Adipocyte (in vitro differentiated cells): ENCODE measurements at places on chromosomes 4 and X.
A peak's percentile ranks its signal among the peaks of the same experiment; 100 is the strongest.

- no peak for DNase-seq
Observed at GRCh38 chr4:107148904-107149303, 112.8 kb upstream of the DKK2 start.

GRCh38 chrX:140971099-140971795, 31.1 kb upstream of the SPANXB1 start:
- peak; percentile 5 for DNase-seq

DNA sequence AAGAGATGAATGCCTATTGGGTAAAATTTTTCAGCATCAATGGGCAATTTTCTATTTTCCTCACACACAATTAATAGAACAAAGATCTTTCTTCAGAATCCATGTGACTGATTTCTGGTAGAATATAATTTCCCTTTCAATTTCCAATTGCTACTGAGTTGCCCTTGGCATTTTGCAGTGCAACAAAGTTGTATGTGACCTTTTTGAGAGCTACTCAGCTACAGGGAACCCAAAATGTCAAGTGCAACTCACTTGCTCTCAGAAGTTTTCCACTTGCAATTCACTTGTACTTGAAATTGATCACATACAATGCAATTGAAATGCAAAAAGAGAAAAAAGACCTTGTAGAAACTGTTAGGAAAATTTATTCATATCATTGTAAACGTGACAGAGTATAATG, 245.5 kb downstream of the BANK1 start:
- DNase-seq = no peak

DNA sequence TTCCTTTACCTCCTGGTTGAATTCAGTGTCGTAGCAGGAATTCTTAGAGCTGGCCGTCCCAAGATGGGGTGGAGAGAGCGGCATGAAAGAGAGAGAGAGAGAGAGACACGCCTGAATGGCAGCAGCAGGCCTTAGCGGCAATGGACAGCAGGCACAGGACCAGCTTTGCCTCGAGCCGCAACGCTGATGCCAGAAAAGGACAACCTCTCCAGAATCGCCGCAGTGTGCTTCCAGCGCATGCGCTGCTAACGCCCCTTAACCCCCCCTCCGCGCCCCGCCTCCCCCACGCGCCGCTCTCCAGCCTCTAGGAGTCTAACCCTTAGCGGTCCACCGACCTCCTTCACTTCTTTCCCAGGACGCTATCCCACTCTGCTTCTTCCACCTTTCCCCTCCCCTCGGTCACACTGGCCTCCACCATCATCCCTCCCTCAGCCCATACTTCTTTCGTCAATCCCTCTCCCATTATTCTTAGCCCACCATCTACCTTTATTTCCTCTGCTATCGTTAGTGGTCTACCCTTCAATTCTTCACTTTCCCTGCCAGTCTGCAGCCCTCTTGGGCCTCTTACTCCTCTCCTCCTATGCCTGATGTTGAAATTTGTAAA, 10.5 kb upstream of the ZCCHC13 start:
- DNase-seq = peak; percentile 85

DNA sequence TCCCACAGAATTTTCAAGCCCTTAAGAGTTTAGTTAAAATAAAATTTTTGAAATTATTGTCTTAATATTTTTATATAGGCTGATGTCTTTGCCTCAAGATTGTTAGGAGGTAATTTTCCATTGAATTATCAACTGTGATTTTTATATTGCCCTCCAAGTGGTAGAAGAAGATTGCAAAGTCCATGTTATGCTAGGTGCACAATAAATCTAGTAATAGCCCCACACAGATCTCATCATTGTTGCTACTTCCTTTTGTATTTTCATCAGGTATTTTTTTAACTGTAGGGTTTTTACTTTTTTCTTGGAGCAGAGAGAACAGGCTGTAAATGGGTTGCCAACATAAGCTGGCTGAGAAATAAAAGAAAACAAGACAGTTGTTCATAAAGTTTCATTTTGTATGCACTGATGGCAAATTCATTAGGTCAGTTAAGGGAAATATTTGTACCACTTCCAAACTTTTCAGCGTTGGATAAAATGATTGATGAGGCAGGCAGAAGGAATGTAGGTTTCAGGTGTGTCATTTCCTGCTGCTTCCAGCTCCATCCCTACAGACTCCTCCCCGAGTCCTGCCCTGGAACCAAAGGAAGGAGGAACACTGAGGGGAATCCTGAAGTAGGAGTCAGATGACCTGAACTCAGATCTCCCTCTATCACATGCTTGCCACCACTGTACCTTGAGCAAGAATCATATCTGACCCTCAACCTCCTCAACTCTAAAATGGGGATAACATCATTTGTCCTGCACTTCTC, 105.5 kb downstream of the PRRG1 start:
- no peak for DNase-seq

DNA sequence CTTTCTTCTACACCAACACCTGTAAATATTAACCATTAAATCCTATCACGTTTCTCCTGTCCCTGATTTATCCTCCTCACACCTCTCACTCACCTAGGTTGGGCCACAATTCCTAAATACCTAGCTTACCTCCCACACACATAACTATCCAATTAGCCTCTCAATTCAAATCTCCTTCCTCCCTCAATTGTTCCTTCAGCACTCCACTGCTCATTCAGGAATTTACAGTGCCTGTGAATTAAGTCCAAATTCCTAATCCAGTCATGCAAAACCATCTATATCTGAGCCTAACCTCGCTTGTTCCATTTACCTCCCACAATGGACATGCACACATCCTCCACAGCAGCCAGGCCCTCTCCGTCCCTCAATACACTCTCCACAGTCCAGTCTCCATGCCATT, 17.5 kb downstream of the ANXA5 start:
- DNase-seq = no peak

- DNase-seq = no peak
Observed at GRCh38 chrX:65642914-65643491, 24.5 kb upstream of the MSN start.

GRCh38 chr4:101292214-101292613, 55.1 kb downstream of the PPP3CA start:
- DNase-seq = no peak

GRCh38 chr4:84916227-84916626, 50.3 kb downstream of the WDFY3 start:
- DNase-seq = no peak

GRCh38 chr4:88029556-88029955, 22.1 kb downstream of the PKD2 start:
- no peak for DNase-seq

DNA sequence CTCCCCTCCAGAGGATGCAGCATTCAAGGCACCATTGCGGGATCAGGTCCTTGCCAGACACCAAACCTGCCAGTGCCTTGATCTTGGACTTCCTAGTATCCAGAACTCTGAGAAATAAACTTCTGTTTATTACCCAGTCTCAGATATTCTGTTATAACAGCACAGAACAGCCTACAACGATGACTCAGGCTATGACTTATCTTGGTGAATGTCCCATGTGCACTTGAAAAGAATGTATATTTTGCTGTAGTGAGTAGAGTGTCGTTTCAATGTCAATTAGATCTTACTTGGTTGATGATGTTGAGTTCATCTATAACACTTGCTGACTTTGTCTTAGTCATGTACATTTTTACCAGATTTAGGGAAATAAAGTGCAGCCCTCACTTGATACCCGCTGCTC, 34.5 kb upstream of the PGRMC1 start:
- DNase-seq = no peak

GRCh38 chr4:53818104-53818503, 226.8 kb upstream of the LNX1 start:
- peak; percentile 52 for DNase-seq

DNA sequence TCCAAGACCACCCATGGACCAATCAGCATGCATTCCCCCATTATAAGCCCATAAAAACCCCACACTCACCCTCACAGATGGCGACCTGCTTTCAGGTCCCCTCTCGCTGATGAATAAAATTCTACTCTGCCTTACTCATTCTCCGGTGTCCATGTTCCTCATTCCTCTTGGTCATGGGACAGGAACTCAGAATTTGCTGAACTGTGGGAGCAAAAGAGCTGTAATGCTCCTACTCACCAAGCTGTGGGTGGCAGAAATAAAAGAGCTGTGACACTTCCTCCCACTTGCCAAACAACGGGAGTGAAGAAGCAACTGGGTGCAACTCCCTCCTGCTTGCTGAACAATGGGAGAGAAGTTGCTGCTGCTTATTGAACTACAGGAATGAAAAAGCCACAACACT, 168.5 kb upstream of the PCDH18 start:
- no peak for DNase-seq

DNA sequence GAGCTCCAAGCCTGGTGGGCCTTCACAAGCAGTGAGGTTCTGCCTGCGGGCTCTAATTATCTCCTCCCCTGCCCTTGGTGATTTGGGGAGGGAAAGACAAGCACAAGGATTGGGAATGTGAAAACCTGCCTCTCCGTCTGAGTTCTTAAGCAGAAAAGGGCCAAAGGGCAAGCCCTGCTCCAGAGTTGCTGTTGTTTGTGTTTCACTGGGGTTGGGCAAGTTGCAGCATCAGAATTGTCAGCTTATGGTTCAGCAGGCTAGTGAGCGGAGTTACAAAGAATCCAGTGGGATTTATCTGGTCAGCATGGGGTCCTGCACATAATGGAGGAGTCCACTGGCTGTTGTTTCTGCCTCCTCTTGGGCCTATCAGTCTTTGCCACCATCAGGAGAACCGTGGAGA, 60.5 kb downstream of the NHS start:
- DNase-seq = no peak

DNA sequence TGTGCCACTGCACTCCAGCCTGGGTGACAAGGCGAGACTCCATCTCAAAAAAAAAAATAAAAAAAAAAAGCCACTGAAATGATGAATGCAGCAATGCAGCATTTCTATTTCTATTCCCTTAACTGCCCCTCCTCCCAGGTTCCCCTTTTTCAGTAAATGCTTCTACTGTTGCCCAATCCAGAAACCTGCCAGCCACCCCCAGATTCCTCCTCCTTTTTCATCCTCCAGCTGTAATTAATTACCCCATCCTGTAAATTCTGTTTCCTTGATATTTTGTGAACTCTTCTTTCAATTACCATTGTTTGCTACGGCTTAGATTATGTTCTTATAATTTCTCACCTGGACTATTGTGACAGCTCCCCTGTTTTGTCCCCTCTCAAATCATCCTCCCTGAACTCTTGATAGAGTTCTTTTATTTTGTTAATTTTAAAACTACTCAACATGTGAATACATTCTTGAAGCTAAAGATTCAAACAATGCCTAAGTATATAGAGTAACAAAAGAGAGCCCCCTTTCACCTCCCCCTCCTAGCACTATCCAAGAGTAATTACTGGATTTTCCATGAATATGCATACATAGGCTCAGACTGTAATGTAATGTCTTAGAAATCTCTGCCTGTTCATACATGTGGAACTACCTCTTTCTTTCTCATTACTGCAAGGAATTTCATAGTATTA, 140.6 kb upstream of the GPC4 start:
- DNase-seq = peak; percentile 20

DNA sequence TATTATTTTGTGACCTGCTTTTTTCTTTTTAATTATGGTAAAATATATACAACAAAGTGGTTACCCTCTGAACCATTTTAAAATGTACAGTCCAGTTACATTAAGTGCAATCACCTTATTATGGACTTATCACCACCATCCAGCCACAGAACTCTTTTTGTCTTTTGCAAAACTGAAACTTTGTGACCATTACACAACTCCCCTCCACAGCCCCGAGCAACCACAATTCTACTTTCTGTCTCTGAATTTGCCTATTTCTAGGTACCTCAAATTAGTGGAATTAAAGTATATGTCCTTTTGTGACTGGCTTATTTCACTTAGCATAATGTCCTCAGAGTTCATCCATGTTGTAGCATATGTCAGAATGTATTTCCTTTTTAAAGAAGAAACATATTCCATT, 39.3 kb upstream of the WWC2 start:
- no peak for DNase-seq

DNA sequence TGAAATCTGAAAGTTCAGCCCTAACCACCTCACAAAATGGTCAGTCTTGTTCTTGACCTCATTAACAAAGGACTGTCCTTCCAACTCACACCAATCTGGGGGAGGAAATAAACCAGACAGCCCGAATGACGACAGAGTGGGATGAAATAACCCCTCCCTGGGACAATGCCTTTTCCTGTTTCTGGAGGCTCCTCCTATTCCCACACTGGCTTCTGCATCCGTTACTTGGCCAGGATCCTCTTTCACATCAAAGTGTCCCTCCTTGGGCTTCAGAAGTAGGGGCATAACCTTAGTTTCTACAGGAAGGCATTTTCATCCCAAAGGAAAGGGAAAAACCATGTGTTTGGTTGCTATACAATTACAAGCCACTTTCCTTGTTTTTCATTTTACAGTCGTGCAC, 59.8 kb upstream of the RPL34 start:
- no peak for DNase-seq

DNA sequence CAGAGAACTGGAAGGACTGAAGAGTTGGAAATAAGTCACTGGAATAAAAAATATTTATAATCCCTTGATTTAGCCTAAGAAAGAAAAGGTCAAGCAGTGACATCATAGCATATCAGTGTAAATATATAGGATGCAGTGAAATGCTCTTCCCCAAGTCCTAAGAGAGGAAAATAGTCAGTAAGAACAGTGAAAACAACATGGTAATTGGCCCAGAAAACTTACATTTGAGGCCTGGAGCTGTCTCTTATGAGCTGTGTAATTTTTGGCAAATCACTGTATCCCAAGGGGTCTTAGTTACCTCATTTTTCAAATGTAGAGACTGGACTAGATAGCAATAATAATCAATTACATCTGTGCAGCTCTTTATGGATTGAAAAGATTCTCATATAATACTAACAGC, 255.7 kb upstream of the AR start:
- DNase-seq = no peak

DNA sequence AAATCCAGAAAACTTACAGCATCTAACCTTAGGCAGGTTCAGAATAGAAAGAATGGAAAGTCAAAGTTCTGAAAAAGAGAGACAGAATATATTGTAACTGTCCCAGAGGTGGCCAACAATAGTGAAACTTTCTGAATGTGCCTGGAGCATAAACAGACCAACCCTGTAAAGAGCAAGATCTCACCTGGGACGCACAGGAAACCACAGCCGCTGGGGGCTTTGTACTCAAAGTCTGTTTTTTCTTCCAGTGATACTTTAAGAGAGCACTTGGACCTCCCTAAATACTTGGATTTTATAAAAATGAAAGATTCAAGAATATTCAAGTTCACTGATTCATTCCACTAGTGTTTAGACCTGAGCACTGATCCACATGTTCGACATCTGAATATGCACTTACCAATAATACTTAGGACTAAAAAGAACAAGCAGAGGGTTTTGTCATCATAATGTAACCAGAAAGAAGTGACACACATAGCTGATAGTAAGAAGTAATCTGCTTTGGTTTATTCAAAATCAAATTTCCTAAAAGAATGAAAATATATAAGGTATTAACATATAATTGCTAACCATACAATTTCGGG, 35.3 kb downstream of the ARAP2 start:
- DNase-seq = no peak

DNA sequence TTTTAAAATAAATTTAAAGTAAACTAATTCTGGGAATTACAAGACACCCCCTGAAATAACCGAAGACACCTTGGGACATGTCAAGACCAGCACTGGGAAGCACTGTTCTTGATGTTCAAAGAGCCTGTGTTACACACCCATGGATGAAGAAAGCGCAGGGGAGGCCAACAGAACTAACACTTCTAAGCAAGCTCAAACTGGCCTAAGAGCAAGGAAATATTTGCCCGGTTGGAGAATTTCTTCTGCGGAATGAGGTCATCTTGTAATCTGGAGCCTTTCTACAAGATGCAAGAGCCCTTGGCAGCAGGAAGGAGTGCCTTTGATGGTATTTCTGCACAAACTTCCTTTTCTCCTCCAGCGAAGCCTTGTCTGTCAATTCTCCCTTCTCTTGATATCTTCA, 9.3 kb upstream of the EFHC2 start:
- no peak for DNase-seq
